PC-9 (cell line): ENCODE measurements at places on chromosomes 2 and 18. TPM values are rescaled to one million over a fixed set of nuclear protein-coding genes. Genes with fewer than 3 reads are reported as not detected.

GPR45 gene
- not detected in 2 replicates for total RNA-seq

RBKS gene
- 4.5 and 6.8 TPM in 2 replicates for total RNA-seq

CCDC121 gene
- 1.9 and 2.9 TPM in 2 replicates for total RNA-seq

UGT1A4 gene
- total RNA-seq, result 73.6 and 93.0 TPM in 2 replicates
